ENCODE measurements at places on chromosomes 12 and 14. TPM values are rescaled to one million over a fixed set of nuclear protein-coding genes. Genes with fewer than 3 reads are reported as not detected.

PDE3A gene
- total RNA-seq: 99.3 TPM

PTPN21 gene
- total RNA-seq: 45.8 TPM

KRT72 gene
- not detected for total RNA-seq

SERPINA10 gene
- not detected for total RNA-seq

ZBTB42 gene
- total RNA-seq: 4.4 TPM

MYF6 gene
- total RNA-seq: not detected

FLRT2 gene
- total RNA-seq: 91.4 TPM

PMCH gene
- total RNA-seq: not detected

RNASE7 gene
- total RNA-seq: not detected

SLC38A4 gene
- total RNA-seq: 0.65 TPM

WIF1 gene
- total RNA-seq: 0.48 TPM

FSCB gene
- not detected for total RNA-seq

PTPRB gene
- 53.2 TPM for total RNA-seq

CLBA1 gene
- total RNA-seq: 2.6 TPM

LRRC43 gene
- total RNA-seq: not detected

MAP3K9 gene
- total RNA-seq: 1.5 TPM

SLC15A5 gene
- total RNA-seq: not detected

GSC gene
- 1.3 TPM for total RNA-seq

BIN2 gene
- 11.7 TPM for total RNA-seq
